ENCODE measurements at places on chromosomes 7 and 10.

DNA sequence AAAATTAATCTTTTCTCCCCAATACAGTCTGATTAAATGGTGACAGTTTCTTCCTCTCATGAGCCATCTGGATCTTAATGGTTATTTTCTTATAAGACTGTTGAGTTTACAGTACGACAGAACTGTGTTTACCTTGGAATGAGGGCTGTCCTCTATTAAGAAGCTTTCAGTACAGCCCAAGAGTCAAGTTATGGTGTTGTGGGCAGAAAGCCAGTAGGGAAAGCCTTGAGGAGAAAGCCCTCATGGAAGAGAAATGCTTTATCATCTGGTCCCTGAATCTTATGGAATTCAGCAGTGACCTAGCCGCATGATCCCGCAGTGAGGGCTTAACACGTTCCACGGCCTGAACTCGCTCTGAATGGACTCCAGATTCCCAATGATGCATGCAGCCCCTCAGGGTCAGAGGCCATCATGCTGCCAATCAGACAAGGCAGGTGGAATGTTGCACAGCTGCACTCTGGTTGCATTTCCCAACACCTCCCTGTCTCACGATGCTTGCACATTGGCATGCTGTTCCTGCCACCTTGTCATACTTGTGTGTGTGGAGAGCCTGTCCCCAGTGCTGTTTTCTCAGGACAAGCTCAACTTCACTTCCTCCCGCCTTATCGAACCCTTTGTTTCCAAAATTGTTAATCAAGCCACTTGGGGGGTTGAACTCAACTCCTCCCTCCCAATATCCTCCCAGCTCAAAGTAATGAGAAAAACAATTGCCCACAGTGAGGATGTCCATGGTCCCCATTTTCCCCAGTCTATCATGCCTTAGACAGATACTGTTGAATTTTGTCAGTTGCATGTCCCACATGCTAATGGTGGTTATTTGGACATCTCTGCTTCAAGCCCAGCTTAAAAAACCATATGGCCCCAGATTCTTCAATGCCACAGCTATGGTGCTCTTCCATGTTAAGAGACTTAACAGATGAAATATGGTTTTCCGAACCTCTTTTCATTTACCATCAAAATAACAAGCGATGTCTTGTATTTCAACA is 211.1 kb upstream of the TCF7L2 start:
- no peak for DNase-seq

DNA sequence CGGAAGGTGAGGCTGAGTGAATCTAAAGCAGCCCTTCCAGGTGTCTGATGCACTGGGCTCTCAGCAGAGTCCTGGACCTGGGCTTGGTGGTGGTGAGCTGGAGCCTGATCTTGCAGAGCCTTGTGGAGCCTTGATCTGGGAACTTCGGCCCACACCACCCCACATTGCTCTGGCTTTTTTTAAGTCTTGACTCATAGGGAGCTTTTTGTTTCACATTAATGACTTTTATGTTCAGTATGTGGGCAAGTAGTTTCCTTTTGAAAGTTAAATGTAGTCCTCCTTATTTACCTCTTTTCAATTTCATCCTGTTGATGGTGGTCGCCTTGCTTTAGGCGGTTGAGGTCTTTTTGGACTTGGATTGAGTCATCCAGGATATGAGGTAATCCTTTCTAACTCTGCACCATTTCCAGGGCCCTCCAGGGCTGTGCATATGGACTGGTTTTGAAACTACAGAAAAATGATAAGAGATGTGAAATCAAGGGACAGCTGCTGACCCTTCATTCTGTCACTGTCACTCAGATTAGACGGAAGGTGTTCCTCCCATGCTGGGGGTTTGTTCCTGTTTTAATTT is 2.9 kb upstream of the NRAP start:
- DNase-seq: no peak

- no peak for DNase-seq
Measured at GRCh38 chr10:44379907-44380306, 5.0 kb downstream of the CXCL12 start.

GRCh38 chr7:148356303-148356702 is 234.3 kb upstream of the C7orf33 start:
- DNase-seq: no peak

DNA sequence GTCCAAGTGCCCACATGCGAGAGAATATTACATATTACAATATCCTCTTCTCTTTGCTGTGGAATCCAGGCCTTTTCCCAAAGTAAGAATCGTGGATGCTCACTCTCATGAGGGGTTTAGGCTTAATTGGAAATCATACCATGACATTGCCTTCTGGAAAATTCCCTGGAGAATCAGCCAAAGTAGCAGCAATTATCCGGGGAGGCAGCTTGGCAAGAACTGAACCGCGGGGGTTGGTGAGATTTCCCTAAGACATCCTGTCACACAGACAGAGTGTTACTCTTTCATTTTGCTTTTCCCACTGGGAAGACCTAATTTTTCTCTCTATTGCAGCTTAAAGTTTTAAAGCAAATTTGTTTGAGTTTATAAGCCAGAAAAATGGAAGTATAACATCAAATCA is 463.6 kb upstream of the DPP6 start:
- DNase-seq: no peak

DNA sequence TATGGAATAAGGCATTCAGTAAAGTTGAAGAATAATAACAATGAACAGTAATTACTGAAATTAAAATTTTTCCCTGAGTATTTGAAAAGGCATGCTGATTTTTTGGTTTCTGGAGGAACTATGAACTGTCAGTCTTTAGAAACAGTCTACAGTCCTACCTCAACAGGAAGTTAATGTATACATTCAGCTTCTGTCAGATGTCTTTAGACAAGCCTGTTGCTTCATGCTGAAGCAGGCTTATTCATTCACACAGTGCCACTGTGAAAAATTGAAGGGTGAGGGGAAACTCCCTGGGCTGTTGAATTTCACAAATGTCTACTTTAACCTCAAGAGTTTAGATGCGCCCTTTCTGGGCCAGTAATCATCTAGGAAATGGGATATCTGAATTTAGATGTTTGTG is 3.5 kb downstream of the NRF1 start:
- no peak for DNase-seq

DNA sequence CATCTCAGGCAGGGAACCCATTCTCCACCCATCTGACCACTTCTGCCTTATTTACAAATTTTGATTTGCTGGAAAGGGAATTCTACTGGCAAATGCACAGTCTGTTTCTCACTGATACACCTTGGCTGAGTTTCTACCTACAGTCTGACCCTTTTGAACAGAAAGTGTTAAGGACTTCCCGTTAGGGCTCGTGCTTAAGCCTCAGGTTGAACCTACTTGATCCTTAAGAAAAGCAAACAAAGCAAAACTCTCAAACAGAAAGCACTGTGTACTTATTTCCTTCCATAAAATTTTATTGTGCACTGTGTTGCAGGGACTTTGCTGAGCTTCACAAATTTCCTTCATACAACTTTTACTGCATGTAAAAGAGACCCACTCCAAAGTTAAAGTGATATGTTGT is 367.8 kb downstream of the NRG3 start:
- DNase-seq: no peak

GRCh38 chr10:49271346-49271745 is 27.6 kb upstream of the C10orf71 start:
- DNase-seq: no peak

DNA sequence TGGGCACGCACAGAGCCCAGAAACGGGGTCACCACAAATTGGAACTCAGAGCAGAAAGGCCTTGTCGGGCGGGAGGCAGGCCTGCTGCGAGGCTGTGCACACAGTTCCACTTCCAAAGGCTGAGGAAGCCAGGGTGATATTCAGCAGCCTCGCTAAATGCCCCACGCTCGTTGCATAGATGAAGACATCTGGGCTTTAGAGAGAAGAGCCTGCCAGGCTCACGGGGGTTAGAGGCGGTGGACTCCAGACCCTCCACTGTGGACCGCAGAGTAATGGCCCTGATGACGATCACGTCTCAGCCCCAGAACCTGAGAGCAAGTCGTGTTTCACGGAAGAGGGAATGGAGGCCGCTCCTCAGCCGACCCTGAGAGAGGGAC is 104.2 kb downstream of the DNAJB6 start:
- no peak for DNase-seq

DNA sequence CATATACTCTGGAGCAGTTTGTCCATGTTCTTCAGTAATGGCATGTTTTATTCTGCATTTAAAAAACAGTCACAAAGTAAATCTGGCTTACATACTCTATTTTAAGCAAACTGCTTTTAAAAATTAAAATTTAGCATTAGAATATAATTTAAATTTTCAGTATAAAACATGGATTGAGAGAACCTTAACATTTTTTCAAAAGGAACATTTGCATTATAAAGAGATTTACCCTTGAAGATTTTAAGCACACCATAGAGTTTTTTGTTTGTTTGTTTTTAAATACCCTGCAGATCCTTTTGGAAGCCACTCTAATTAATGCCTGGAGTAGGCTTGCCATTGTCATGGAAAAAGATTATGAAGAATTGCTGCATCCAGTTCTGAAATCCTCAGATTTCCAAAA is 70.4 kb downstream of the ZNRF2 start:
- no peak for DNase-seq

DNA sequence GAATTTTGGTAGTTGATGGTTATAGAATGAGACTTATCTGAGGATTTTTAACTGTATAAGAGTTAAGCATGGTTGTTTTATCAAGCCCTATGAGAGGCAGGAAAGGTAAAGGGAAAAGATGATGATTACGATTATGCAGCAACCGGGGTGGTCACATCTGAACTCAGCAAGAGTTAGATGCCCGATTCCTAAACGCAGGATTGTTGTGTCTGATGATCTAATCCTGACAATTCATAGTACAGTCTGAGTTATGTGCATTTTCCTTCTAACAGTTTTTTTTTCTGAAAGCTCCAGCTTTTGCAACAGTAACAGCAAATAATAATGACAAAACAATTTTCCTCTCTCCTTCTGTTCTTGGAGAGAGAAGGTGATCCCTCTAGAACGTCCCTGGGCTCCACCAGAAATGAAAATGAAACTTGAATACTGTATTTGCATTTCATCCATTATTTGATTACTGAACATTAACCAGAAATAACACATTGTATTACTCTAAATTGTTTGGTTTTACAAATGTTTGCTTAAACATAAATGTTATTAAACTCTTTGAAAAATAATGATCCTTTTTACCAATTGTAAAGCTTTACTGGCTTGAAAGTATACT is 176.5 kb upstream of the CCDC6 start:
- DNase-seq: no peak

DNA sequence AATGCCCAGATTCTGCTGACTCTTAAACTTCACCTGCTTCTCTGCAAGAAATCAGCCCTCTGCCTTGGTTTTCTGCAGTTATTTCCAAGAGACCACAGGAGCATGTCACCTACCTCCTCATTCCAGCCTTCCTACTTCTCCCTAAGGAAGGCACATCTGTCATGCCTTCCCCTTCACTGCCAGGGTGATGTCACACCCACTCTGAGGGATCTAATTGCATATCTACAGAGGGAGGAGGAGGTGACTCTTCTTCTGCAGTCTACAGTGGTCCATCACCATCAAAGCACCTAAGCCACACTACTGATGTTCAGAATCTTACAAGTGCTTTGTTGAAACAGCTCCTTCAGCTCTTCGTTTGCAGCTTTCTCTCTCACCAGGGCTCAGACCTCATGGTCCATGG is 275.5 kb downstream of the FGFR2 start:
- no peak for DNase-seq

- DNase-seq: peak; percentile 53
Measured at GRCh38 chr10:88389456-88389855, 193.7 kb downstream of the RNLS start.

- no peak for DNase-seq
Measured at GRCh38 chr7:134809616-134810015, 30.2 kb downstream of the CALD1 start.

DNA sequence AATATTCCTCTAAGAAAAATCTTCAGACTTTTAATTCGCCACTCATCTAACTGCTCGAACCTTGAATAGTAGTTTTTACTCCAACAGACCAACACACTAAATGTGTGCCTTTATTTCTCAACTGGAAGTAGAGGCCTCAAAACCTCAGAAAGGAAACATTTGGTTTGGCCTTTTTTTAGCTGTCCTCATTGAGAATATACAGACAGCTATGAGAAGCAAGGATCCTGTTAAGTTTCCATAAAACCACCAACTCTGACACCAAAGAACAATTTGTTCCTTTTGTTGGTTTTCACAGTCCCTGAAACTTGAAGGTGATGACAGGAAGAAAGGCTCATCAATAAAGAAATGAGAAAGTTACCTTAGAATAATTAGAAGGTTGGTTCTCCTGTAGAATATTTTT is 199.2 kb upstream of the MEOX2 start:
- no peak for DNase-seq

- DNase-seq: no peak
Measured at GRCh38 chr10:82452046-82452445, 577.1 kb downstream of the NRG3 start.

DNA sequence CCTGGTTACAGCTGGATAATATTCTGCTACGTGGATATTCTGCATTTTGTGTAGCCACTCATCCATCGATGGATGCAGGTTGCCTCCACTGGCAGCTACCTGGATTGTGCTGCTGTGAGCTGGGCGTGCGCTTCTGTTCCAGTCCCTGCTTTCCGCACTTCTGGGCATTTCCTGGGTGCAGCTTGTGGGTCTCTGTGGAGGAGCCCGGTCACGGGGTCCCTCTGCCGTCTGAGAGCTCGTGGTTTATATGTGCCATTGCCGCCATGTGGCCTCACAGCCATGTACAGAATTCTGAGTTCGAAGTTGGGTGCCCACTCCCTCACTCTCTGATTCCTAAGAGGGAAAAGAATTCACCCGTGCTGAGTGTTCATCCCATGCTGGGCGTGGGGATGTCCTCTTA is 38.3 kb downstream of the JAKMIP3 start:
- no peak for DNase-seq

DNA sequence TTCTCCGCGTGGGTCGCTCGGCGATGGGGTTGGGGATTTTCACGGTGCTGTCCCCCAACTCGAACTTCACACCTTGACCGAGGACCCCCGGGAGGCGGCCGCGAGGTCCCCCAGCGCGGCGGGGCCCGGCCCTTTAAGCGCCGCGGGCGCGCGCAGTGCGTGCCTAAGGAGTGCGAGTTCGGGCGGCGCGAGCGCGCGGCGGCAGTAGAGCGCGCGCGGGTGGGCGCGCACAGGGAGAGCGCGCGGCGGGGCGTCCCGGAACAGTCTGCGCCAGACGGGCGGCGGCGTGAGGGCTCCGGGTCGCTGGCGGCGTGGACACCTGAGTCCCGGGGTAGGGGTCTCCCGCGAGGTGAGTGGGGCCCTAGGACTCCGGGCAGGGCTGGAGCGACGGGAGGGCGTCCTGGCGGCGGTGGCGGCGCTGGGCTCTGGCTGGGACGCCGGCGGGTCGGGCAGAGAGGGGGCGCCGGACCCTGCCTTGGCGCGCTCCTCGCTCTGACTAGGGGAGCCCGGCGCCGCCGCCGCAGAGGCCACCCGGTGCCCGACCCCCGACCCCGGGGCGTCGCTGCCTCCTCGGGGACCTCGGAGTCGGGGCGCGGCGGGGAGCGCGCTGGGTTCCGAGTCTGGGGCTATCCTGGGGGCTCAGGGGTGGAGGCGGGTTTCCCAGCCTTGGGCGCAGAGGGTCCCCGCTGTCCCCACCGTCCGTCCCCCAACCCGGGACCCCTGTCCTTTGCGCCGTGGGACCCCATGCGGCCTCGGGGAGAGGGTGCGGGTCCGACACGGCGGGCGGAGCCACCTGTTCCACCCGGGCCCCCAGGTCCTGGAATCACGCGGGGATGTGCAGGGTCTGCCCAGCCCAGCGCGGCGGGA is at the start of gene PROSER2:
Gene PROSER2, plus strand, starts transcription at position 235 of the 867 bp plus-strand sequence. CDS start 28,722 bp downstream, outside the sequence.
- peak; percentile 43 for DNase-seq

Data from CD4-positive, alpha-beta T cell treated with Interleukin-6 for 4 hours (primary cell).